Thoracic aorta (tissue), 2 donors: ENCODE measurements at places on chromosomes 11 and 22. TPM values are rescaled to one million over a fixed set of nuclear protein-coding genes. Genes with fewer than 3 reads are reported as not detected.

DNA sequence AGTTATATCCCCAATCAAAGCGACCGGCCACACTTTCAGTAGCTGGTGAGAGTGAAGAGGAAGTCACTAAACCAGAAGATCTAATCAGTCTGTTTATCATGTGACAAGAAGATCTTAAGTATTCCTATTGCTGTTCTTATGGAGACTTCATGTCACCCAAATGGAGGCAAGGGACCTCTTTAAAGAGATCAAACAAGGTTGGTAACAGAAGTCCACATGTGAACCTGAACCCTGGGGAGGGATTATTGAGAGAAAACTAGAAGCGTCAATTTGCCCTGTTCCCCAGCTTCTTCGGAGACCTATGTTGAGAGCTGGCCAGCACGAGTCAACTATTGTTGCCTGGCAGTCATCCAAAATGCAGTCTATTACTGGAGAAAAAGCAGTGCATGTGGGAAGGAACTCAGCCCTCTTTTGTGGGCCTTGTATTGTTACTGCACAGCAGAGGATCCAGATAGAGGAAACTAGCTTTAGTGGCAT, 76.9 kb upstream of the CTSC start:
- H3K36me3 ChIP-seq: no peaks in the 10 kb centered on the region
- no peak overlapping the region for H3K4me3 ChIP-seq
- H3K4me1 ChIP-seq: peaks cover 2% of the 10 kb centered on the region
- H3K27ac ChIP-seq: no peak overlapping the region
- H3K27me3 ChIP-seq: no peaks in the 10 kb centered on the region

DNA sequence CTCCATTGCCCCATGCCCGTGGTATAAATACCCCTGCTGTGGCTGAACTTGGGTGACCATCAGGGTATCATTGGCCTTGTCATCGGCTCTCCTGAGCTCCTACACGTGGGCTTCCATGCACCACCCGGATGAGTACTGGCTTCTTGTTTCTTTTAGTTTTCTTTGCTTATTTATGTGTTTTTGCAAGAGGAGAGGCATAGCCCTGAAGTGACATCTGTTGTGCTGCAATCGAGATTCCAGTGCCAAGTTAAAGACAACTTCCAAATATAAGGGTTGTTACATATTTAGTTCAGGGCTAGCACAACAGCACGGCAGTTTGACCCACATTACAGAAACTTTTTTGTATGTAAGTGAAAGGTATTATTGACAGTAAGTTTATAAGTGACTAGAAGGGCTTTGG, 1087.1 kb downstream of the TBC1D22A start:
- DNase-seq: no peak
- no peak overlapping the region for H3K4me3 ChIP-seq
- no peak overlapping the region for H3K27ac ChIP-seq
- H3K4me1 ChIP-seq: no peaks in the 10 kb centered on the region
- H3K27me3 ChIP-seq: no peaks in the 10 kb centered on the region
- H3K36me3 ChIP-seq: no peaks in the 10 kb centered on the region

GRCh38 chr22:19991645-19992451, 24.8 kb downstream of the ARVCF start:
- H3K4me1 ChIP-seq: peaks cover 43% of the 10 kb centered on the region
- no peaks in the 10 kb centered on the region for H3K36me3 ChIP-seq
- peak overlapping the region; percentile 88 for H3K27ac ChIP-seq
- H3K4me3 ChIP-seq: no peak overlapping the region
- DNase-seq: no peak
- H3K27me3 ChIP-seq: no peaks in the 10 kb centered on the region

GRCh38 chr22:45314786-45315185, 5.1 kb downstream of the FAM118A start:
- no peak overlapping the region for H3K4me3 ChIP-seq
- peaks cover 77% of the 10 kb centered on the region for H3K4me1 ChIP-seq
- DNase-seq: no peak
- H3K27ac ChIP-seq: no peak overlapping the region
- no peaks in the 10 kb centered on the region for H3K36me3 ChIP-seq
- no peaks in the 10 kb centered on the region for H3K27me3 ChIP-seq

DNA sequence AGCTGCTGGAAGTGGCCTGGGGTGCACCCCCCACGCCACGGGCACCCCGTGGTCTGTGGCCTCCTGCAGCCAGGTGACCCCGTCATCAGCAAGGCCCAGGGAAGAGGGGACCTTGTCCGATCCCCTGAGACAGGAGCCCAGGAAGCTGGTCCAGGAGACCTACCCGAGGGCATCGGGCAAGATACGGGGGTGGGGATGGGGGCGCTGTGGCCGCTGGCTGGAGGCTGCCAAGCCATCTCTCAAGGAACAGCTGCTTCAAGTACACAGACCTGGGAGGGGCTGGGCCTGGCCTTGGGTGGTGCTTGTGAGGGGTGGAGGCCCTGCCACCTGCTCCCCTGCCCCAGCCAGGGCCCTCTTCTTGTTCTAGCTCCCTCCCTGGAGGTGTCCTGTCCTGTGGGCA, 1272.1 kb downstream of the BRD1 start:
- no peaks in the 10 kb centered on the region for H3K27me3 ChIP-seq
- DNase-seq: no peak
- H3K4me3 ChIP-seq: no peak overlapping the region
- no peak overlapping the region for H3K27ac ChIP-seq
- H3K36me3 ChIP-seq: no peaks in the 10 kb centered on the region

- H3K4me3 ChIP-seq: no peak overlapping the region
- H3K27ac ChIP-seq: no peak overlapping the region
- H3K36me3 ChIP-seq: no peaks in the 10 kb centered on the region
- DNase-seq: no peak
- H3K4me1 ChIP-seq: no peaks in the 10 kb centered on the region
These were observed 338.6 kb downstream of the SHANK2 start for GRCh38 chr11:70913715-70914231.

DNA sequence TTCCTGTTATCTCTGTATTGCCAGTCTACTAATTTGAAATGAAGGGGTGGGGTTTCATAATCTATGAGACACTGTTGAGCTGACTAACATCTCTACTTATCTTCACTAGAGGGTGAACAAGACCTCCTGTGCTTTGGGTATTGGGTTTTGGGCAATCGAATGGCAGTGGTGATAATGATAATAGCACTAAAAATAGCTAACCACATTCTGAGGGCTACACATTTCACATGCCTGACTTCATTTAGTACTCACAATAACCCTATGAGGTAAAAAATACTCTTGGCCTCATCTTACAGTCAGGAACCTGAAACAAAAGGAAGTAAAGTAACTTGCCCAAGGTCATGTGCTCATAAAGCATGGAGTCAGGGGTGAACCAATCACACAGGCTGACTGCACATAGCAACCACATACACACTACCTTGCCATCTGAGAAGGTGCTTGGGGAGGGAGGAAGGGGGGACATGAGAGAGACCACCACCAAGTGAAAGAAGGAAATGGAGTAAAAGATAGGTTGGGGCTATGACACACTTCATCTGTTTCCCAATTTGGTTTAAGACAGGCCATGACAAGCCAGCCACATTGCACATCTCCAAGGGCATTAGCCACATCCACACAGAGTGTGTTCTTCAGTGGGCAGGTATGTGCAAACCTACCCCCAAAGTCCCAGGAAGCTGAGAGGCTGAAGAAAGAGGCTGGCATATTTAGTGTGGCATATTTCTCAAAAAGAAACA, 387.6 kb upstream of the DDI1 start:
- H3K4me3 ChIP-seq: no peak overlapping the region
- H3K4me1 ChIP-seq: no peaks in the 10 kb centered on the region
- peaks cover 2% of the 10 kb centered on the region for H3K27me3 ChIP-seq

DNA sequence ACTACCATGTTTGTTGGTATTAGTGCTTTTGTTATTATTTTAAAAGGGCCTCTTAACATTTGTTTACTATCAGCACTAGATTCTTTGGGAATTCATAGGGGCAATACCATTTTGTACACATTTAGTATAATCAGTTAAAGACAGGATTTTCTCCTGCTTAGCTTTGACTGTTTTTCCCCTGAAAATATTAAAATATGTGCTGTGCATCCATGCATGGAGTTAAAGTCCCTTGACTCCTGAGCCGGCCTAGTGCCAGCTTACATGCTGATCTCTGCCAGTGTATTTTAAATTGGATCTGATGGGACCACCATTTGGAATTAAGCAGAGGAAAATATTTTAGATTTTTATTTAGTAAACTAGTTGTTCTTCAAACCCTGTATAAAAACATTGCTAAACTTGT, 161.4 kb downstream of the METTL15 start:
- no peak for DNase-seq
- no peak overlapping the region for H3K4me3 ChIP-seq
- no peaks in the 10 kb centered on the region for H3K27me3 ChIP-seq
- H3K4me1 ChIP-seq: no peaks in the 10 kb centered on the region
- H3K36me3 ChIP-seq: no peaks in the 10 kb centered on the region

DNA sequence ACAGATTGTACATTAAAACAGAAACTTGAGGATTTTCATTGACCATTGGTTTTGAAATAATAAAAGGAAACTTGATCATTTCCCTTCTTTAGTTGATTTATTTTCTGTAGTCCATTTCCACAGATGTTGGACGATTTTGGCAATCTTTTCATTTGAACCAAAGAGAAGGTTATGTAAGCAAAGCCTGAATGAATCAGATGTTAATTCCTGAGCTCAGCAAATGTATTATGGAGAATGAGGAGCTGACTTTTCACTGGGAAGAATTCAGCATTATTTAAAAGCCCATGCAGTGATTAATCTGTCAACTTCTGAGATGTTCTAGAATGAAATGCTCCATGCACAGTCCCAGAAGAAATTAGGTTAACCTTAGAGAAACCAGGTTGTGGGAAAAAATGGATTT, 29.0 kb downstream of the ELMOD1 start:
- no peaks in the 10 kb centered on the region for H3K36me3 ChIP-seq
- no peak for DNase-seq
- no peak overlapping the region for H3K27ac ChIP-seq
- H3K4me3 ChIP-seq: no peak overlapping the region
- no peaks in the 10 kb centered on the region for H3K27me3 ChIP-seq
- H3K4me1 ChIP-seq: no peaks in the 10 kb centered on the region

DNA sequence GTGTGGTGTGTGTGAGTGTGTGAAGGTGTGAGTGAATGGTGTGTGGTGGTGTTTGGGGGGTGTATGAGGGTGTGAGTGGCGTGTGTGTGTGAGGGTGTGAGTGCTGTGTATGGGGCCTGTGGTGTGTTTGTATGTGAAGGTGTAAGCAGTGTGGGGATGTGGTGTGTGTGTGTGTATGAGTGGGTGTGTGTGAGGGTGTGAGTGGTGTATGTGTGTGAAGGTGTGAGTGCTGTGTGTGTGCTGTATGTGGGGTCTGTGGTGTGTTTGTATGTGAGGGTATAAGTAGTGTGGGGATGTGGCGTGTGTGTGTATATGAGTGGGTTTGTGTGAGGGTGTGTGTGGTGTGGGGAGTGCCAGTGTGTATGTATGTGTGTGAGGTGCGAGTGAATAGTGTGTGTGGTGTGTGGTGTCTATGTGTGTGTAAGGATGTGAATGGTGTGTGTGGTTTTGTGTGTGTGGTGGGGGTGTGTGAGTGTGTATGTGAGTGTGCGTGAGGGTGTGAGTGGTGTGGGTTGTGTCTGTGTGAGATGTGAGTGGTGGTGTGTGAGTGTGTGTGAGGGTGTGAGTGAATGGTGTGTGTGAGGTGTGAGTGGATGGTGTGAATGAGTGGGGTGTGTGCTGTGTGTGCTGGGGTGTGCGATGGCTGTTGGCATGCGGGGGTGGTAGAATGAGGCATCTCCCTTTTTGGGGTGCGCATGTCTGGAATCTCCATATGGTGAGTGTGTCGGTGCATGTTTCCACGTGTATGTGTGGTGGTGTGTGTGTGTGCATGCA, 22.5 kb upstream of the SHISAL1 start:
- H3K27ac ChIP-seq: no peak overlapping the region
- no peak for DNase-seq
- no peak overlapping the region for H3K4me3 ChIP-seq
- no peaks in the 10 kb centered on the region for H3K36me3 ChIP-seq
- H3K27me3 ChIP-seq: peaks cover 4% of the 10 kb centered on the region

- no peak for DNase-seq
- H3K27me3 ChIP-seq: no peaks in the 10 kb centered on the region
- H3K4me3 ChIP-seq: no peak overlapping the region
- H3K4me1 ChIP-seq: peaks cover 6% of the 10 kb centered on the region
- no peak overlapping the region for H3K27ac ChIP-seq
These were observed 41.9 kb downstream of the TOLLIP start for GRCh38 chr11:1267441-1268100.

- no peak overlapping the region for H3K27ac ChIP-seq
- H3K4me3 ChIP-seq: no peak overlapping the region
- H3K4me1 ChIP-seq: peaks cover 40% of the 10 kb centered on the region
These were observed 4.3 kb downstream of the SBF1 start for GRCh38 chr22:50470491-50470890.

- no peaks in the 10 kb centered on the region for H3K4me1 ChIP-seq
- DNase-seq: no peak
- no peak overlapping the region for H3K27ac ChIP-seq
These were observed 126.8 kb upstream of the RAG2 start for GRCh38 chr11:36724742-36725385.

GRCh38 chr11:12683874-12684273, 9.7 kb downstream of the TEAD1 start:
- H3K27me3 ChIP-seq: no peaks in the 10 kb centered on the region
- no peak for DNase-seq
- peaks cover 18% of the 10 kb centered on the region for H3K4me1 ChIP-seq
- no peak overlapping the region for H3K27ac ChIP-seq
- no peak overlapping the region for H3K4me3 ChIP-seq

GRCh38 chr11:10728789-10729472, 22.1 kb upstream of the CTR9 start:
- H3K4me3 ChIP-seq: no peak overlapping the region
- H3K27me3 ChIP-seq: no peaks in the 10 kb centered on the region
- H3K36me3 ChIP-seq: no peaks in the 10 kb centered on the region

DNA sequence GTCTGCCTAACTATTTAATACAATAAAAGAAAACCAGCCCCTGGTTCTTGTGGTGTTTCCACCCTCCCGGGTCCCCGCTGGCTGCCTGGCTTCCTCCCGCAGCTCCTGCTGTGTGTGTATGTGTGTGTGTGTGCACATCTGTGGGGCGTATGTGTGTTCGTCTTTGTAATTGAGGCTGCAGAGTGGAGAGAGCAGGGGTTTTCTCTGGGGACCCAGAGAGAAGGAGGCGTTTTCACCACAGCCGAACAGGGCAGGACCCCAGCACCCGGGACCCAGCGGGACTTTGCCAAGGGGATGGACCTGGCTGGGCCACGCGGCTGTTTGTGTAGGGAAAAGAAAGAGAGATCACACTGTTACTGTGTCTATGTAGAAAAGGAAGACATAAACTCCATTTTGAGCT, 42.7 kb downstream of the IGLL1 start:
- no peak overlapping the region for H3K27ac ChIP-seq
- no peak overlapping the region for H3K4me3 ChIP-seq
- DNase-seq: no peak

SLN gene
- total RNA-seq: not detected

GAL gene
- total RNA-seq: not detected

NTM gene
- not detected for total RNA-seq

CEND1 gene
- not detected for total RNA-seq

OR51I1 gene
- not detected for total RNA-seq

SLC1A2 gene
- total RNA-seq: 0.54 TPM

RPS6KA4 gene
- total RNA-seq: 50.0 TPM

API5 gene
- total RNA-seq: 48.9 TPM

C11orf42 gene
- not detected for total RNA-seq

DDTL gene
- 5.4 TPM for total RNA-seq

PHF5A gene
- 28.7 TPM for total RNA-seq

DGCR2 gene
- 42.1 TPM for total RNA-seq
